ENCODE measurements at places on chromosomes 12 and 14. TPM values are rescaled to one million over a fixed set of nuclear protein-coding genes. Genes with fewer than 3 reads are reported as not detected.

DNA sequence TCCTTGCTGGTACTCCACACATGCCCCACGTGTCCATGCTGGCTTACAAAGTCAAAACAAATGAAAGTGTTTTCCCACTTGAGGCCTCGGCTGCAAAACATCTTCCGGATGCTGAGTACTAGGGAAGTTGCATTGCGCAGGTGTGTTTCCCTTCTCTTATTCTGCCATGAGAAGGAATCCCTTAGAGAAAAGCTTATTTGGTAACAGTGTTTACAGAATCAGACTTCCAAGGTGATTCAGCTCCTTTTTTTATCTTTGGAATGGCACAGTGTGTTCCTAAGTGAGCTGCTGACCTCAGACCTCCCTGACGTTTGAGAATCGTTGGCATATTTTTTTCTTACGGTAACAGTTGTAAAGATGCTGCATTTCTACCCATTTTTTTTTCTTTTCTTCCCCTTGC is 211.3 kb downstream of the ESR2 start:
- no peaks in the 10 kb centered on the region for H3K4me1 ChIP-seq
- no peak overlapping the region for H3K4me3 ChIP-seq
- H3K27me3 ChIP-seq: no peaks in the 10 kb centered on the region
- H3K36me3 ChIP-seq: peaks cover 21% of the 10 kb centered on the region

- no peaks in the 10 kb centered on the region for H3K27me3 ChIP-seq
- no peaks in the 10 kb centered on the region for H3K36me3 ChIP-seq
- no peak overlapping the region for H3K4me3 ChIP-seq
- no peak for DNase-seq
Measured at GRCh38 chr12:15181017-15181683, 40.1 kb downstream of the RERG start.

Gene GALNT9
- total RNA-seq: 0.54 TPM

GRCh38 chr12:57821474-57822214 is 3.1 kb upstream of the AVIL start:
- no peaks in the 10 kb centered on the region for H3K27me3 ChIP-seq
- H3K27ac ChIP-seq: no peak overlapping the region
- H3K36me3 ChIP-seq: peaks cover 49% of the 10 kb centered on the region
- peaks cover 9% of the 10 kb centered on the region for H3K4me1 ChIP-seq
- no peak overlapping the region for H3K4me3 ChIP-seq

DNA sequence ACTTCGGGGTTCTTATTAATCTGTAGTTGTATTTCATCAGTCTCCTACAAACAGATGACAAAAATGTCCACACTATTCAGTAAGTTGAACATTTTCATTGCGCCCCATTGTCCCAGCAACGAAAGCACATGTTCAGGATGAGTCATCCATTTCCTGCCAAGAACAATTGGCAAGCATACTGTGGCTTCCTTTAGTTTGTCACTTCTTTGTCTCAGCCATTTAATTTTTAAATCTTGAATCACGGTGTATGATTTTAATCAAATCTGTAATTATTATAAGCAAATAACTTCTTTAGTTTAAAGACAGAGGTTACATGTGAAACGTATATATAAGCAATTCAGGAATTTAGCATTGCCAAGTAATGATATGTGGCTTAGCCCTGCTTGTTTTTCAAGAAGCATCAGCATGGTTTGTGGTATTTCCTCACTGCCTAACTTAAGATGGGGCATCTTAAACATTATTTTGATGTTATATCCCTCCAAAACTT is 211.3 kb upstream of the KRR1 start:
- H3K4me3 ChIP-seq: peak overlapping the region; percentile 3
- DNase-seq: peak; percentile 48

- no peak overlapping the region for H3K27ac ChIP-seq
- H3K27me3 ChIP-seq: no peaks in the 10 kb centered on the region
- no peak for DNase-seq
Measured at GRCh38 chr14:80576401-80576800, 365.1 kb upstream of the DIO2 start.

DNA sequence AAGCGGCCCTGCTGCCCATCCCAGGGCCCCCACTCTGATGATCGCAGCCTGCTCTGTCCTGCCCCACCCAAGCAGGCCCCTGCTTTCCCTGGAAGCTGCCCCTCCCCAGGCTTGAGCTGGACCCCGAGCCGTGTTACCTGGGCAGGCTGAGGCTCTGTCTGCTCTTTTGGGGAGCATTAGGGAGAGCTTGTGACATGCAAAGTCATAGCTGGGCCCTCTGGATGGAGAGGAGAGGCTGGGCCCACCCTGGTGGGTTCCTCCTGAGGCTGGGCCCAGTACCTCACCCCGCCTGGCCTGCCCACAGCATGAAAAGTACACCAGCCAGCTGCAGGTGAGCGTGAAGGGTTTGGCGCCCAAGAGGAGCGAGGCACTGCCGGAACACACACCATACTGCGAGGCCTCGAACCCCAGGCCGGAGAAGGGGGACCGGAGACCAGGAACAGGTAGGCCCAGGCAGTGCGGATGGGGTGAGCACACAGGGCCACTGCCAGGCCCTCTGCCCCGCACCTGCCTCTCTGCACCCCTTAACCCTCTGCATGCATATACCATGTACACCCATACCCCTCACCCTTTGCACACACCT is 15.0 kb downstream of the CEP170B start:
- H3K27me3 ChIP-seq: no peaks in the 10 kb centered on the region
- H3K27ac ChIP-seq: no peak overlapping the region
- no peak for DNase-seq
- H3K4me3 ChIP-seq: no peak overlapping the region

DNA sequence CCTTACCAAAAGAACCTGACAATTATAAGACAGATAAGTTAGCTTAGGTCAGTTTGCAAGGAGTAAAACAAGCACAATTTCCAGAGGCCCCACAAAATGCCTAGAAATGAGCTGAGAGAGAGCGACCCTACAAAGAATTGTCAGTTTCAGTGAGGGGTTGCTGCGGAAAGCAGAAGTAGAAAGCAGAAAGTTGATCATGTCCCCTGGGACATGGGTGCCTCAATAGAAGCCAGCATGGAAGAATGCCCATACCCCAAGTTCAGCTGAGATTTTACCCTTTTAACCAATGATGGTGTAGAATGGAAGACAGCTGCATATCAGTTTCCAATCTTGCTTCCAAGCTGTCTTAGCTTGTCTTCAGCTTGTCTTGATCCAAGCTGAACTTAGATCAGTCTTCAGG is 21.8 kb upstream of the CRY1 start:
- H3K4me3 ChIP-seq: no peak overlapping the region
- peaks cover 78% of the 10 kb centered on the region for H3K27me3 ChIP-seq
- H3K4me1 ChIP-seq: no peaks in the 10 kb centered on the region
- H3K36me3 ChIP-seq: no peaks in the 10 kb centered on the region

Gene POTEM
- total RNA-seq: not detected

Gene KRT3
- not detected for total RNA-seq

GRCh38 chr12:52126605-52127578 is 47.4 kb downstream of the SMIM41 start:
- no peak overlapping the region for H3K4me3 ChIP-seq
- H3K36me3 ChIP-seq: no peaks in the 10 kb centered on the region
- H3K4me1 ChIP-seq: peaks cover 7% of the 10 kb centered on the region
- H3K27me3 ChIP-seq: peaks cover 47% of the 10 kb centered on the region

DNA sequence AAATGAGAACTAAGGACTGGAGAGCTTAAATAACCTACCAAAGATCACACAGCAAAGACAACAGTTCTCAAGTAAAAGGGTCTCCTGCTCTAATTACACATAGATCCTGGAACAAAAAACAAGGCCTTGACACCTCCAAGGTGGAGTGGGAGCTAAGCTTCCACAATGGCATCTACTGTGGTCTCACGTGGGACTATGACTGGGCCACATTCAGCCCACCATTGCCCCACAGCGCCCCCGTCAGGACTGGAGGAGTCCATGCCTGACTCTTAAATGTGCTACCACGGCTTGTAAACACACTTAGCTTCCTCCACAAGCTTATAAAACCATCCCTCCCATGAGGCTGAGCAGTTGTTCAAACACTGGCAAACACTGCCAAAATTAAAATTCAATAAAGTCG is 88.5 kb downstream of the GCH1 start:
- no peaks in the 10 kb centered on the region for H3K36me3 ChIP-seq
- H3K27ac ChIP-seq: no peak overlapping the region
- H3K4me3 ChIP-seq: no peak overlapping the region
- H3K27me3 ChIP-seq: peaks cover 28% of the 10 kb centered on the region

All from Calu3 (cell line).